ENCODE measurements at places on chromosomes 12 and 14. TPM values are rescaled to one million over a fixed set of nuclear protein-coding genes. Genes with fewer than 3 reads are reported as not detected.

- H3K4me1 ChIP-seq, result no peaks in the 10 kb centered on the region
- peaks cover 6% of the 10 kb centered on the region for H3K36me3 ChIP-seq
- H3K27me3 ChIP-seq, result no peaks in the 10 kb centered on the region
- no peak overlapping the region for H3K4me3 ChIP-seq
Measured at GRCh38 chr12:1291601-1292332, 300.7 kb downstream of the ERC1 start.

MMP14 gene
- total RNA-seq, result 8.0 TPM

DNA sequence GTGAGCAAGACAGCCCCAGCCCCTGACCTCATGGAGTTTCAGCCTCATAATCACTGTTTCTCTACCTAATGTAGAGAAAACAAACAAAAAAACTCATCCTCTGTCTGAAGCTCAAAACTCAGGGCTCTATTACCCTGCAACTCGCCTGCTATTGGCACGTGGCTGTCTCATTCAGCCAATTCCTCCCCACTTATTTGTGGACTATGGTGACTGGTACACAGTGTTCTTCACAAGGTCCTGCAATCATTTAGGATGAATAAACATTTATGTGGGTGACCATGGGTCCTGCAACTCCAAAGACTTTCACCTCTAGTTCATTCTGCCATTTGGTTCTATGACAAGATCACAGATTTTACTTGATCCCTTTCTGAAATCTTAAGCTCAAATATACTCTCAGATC lies 4.7 kb downstream of the PPP2R3C start:
- no peaks in the 10 kb centered on the region for H3K27me3 ChIP-seq
- peak overlapping the region; percentile 50 for H3K27ac ChIP-seq
- peaks cover 37% of the 10 kb centered on the region for H3K4me1 ChIP-seq
- H3K4me3 ChIP-seq, result no peak overlapping the region

DNA sequence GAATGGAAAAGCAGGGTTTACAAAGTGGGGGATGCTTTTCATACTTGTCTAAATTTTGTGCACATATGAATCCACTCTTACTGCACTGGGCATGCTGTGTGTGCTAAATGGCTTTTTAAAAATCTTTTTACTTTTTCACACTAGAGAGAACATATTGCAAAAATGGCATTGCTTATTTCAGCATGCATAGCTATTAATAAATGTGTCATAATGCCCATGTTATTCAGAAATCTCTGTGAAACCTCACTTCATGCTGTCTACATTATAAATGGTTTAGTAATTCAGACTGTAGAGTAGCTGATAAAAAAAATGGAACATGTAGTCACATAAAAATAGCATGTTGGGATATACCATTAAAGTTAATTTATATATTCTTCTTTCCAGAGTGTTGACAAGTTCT lies 593.8 kb downstream of the RPL10L start:
- H3K27me3 ChIP-seq, result no peaks in the 10 kb centered on the region
- DNase-seq, result no peak
- H3K4me3 ChIP-seq, result no peak overlapping the region
- no peak overlapping the region for H3K27ac ChIP-seq

TEX52 gene
- not detected for total RNA-seq

DNA sequence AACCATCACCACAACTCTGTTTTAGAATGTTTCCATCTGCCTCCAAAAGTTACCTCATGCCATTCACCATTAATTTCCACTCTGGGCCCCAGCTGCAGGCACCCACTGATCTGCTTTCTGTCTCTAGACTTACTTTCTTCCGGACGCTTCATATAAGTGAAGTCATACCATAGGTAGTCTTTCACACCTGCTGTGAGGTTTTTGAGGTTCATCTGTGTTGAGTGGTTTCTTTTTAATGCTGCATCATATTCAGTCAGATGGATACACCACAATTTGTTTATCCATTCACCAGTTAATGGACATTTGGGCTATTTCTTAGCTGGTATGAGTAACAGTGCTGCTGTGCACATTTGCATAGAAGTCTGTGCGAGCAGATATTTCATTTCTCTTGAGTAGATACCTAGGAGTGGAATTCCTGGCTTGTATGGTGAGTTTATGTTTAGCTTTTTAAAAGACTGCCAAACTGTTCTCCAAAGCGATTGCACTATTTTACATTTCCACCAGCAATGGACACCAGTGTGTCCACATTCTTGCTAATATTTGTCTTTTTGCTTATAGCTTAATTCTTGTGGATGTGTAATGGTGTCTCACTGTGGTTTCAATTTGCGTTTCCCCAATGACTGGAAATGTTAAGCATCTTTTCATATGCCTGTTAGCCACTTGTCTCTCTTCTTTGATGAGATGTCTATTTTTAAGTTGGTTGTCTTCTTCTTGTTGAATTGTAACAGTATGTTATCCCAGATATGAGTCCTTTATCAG lies 48.3 kb downstream of the ZFYVE21 start:
- no peaks in the 10 kb centered on the region for H3K27me3 ChIP-seq
- H3K4me3 ChIP-seq, result no peak overlapping the region
- peaks cover 6% of the 10 kb centered on the region for H3K4me1 ChIP-seq

RNASE3 gene
- not detected for total RNA-seq

Data from natural killer cell treated with Interleukin-12 subunit alpha and Interleukin-12 subunit beta and Interleukin-15 and Interleukin-18, amount 100 ng/mL, for 72 hours (primary cell).